ENCODE measurements at places on chromosomes 4 and X.

GRCh38 chr4:71713611-71714203 is 70.2 kb downstream of the GC start:
- peak; percentile 54 for DNase-seq

GRCh38 chr4:183478926-183479325 is 25.9 kb upstream of the ING2 start:
- no peak for DNase-seq

DNA sequence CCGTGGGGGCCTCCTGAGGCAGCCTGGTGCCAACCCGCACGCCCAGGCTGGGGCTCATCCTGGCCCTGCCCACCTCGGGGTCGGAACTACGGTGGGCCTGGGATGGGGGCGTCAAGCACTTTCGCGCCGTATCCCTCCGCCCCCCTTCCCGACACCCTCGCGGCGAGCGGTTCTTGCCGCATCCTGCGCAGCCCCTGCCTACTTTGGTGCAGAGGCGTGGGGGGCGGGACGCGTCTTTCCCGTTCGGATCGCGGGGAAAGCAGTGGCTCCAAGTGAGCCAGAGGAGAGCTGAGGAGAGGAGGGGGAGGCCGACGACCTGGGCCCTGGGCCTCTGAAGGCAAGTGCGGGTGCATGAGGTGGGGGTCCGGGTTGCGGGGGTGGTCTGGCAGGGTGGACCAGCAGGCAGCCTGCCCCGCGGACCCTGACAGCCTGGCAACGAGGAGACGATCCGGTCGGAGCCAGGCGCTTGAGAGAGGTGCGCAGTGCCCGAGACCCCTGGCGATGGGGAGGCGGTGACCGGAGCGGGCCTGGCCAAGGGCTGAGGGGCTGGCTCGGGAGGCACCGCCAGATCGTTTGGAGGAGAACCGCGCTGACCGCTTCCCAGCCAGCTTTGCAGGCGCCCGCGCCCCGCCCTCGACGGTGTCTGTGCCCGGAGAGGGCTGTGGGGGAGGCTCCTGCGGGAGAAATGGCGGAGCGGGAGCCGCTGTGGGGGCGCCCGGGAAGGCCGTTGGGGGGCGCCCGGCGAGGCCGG is at the start of gene GPRASP2:
Gene GPRASP2 (plus strand): TSS at position 233 of the 751 bp plus-strand sequence. CDS start 2,422 bp downstream, outside the sequence.
- DNase-seq = peak; percentile 25

DNA sequence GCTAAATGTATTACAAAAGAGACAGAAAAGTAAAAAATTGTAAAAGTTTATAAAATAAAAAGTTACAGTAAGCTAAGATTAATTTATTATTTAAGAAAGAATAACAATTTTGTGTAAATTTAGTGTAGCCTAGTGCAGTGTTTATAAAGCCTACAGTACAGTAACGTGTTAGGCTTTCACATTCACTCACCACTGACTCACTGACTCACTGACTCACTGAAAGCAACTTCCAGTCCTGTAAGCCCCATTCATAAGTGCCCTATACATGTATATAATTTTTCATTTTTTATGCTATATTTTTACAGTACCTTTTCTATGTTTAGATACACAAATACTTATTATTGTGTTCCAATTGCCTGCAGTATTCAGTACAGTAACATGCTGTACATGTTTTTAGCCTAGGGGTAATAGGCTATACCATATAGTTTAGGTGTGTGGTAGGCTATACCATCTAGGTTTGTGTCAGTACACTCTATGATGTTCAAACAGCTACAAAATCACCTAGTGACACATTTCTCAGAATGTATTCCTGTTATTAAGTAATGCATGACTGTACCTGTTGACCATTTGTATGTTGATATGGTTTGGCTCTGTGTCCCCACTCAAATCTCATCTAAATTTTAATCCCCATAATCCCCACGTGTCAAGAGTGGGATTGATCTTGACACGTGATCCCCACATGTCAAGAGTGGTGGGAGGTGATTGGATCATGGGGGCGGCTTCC is 57.9 kb downstream of the CFAP299 start:
- peak; percentile 86 for DNase-seq

DNA sequence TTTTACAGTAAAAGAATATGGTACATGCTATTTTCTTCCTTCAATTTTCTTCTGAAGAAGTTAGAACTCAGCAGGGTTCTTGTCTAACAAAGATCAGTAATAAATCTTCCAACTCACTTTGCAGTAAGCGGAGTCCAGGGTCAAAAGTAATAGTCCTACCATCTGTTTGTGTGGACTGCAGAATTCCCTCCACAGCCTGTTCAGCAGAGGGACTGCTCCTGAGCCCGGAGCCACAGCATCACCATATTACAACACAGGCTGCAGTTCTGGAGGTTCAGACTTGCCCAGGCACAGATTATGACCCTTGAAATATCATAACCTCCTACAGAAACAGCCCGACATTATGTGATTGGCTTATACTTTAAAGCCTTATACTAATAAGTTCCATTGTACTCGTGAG is 10.3 kb downstream of the FHDC1 start:
- DNase-seq = no peak
